Stimulated activated CD8-positive, alpha-beta memory T cell treated with anti-CD3 and anti-CD28 coated beads, Interleukin-4, amount 100 ng/mL, for 1 hour (primary cell): ENCODE measurements at places on chromosomes 3 and 15.

DNA sequence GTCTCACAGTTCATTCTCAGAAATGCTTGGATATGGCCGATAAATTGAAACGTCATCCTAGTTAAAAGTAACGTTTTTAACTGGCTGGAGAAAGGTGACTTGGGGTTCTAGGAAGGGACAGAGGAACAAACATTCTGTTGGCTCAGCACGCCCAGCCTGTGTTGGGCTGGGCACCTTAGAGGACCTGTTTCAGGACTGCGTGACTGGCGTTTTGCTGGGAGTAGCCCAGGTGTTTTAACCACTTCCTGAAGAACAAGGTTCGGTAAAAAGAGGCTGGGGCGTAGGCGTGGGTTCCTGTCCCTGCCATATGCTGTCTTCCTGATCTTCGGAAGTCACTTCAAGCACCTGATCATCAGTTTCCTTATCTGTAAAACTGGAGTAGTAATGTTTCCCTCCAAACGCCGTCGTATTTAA, 1.1 kb upstream of the TLNRD1 start:
- DNase-seq: no peak

GRCh38 chr3:117743993-117744392, 1034.4 kb downstream of the TUSC7 start:
- no peak for DNase-seq

DNA sequence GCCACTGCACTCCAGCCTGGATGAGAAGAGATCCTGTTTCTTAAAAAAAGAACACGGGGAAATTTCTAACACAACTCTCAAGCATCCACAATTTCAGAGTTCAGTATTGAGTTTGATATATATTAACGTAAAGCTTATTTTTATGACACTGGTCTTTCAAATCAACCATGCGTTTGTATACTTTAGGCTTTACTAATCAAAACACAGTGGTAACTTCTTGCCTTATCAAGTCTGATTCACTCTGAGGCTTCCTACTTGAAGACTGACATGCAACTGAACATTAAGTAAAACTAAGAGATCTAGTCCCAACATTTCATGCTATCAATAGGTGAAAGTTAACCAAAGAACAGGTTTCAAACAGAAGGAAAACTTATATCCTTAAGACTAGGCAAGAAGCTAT, 46.7 kb downstream of the PRTG start:
- no peak for DNase-seq

DNA sequence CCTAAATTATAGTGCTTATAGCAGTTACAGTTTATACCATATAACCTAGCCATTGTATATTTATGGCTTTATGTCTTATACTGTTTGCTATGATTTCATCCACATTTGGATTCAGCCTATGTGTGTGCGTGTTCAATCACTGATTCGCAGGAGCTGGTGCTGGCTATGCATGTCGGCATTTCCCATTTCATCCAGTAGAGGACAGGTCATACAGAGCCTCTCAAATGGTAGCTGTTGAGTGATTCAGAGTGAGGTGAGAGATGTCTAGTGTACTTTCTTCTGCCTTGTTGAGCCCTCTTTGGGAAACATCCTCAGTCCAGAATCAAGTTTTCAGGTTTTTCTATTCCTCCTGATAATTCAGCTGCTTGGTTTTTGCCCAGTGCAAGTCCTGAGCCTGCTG, 76.1 kb downstream of the FRMD4B start:
- DNase-seq: no peak

- no peak for DNase-seq
Observed at GRCh38 chr15:55247311-55247710, 42.3 kb downstream of the RAB27A start.

DNA sequence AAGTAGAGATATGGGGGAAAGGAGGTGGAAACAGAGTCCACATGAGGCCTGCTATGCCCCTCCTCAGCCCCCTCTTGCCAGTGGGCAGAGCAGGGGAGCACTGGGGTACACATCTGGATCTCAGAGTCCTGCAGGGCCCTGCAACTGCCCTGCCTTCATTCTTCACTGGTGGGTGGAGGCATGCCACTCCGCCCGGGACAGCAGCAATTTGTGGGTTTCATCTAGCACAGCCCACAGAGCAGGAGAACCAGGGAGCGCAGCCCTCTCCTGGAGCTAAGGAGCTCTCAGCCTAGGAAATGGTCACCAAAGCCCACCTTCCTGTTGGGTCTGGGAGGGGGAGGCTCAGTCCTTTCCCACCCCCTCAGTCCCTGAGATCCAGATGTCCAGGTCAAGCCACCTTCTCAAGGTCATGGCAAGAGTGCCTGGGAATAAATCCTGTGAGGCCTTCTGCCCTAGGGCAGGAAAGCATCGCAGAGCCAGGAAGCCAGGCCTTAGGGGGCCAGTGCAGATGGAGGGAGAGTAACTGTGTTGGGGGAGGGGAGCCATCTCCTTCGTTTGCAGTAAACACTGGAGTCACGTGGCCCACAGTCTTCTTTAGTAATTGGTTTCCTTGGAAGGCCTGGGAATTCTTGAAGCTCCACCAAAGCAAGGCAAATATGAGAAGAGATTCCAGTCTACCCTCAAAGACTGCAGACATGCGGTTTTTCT, 31.0 kb downstream of the ANP32A start:
- DNase-seq: no peak

- DNase-seq: no peak
Observed at GRCh38 chr3:72437661-72438406, 410.4 kb downstream of the SHQ1 start.

DNA sequence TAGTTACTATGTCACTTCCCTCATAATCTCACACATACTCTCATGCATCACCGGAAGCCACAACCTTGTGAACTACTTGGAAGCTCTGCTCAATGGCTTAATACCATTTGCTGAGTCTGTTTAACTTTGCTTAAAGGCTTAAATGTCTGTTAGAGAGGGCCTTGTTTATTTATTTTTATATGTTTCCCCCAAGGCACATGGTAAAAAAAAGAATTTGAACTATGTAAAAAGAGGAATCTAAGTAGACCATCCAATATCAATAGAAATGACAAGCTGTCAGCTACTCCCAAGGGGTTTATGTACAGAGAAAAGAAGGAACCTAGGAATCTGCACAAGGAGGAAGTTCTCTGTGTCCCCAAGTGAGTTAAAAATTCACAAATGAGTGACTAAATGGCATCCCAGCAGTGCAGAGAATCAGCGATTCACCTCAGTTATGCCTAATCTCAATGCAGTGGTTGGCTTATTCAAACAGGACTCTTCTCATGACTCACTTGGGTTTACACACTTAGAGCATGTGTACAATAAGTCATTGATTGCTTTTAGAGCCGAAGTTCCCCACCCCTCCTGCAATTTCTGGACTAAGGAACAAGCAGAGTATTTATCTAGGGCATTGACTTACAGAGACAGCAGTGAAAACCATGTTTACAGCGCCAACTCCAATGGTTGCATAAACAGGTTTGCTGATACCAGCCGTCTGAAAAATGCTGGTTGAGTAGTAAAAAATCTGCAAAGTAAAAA, 24.4 kb downstream of the SLC2A2 start:
- no peak for DNase-seq

DNA sequence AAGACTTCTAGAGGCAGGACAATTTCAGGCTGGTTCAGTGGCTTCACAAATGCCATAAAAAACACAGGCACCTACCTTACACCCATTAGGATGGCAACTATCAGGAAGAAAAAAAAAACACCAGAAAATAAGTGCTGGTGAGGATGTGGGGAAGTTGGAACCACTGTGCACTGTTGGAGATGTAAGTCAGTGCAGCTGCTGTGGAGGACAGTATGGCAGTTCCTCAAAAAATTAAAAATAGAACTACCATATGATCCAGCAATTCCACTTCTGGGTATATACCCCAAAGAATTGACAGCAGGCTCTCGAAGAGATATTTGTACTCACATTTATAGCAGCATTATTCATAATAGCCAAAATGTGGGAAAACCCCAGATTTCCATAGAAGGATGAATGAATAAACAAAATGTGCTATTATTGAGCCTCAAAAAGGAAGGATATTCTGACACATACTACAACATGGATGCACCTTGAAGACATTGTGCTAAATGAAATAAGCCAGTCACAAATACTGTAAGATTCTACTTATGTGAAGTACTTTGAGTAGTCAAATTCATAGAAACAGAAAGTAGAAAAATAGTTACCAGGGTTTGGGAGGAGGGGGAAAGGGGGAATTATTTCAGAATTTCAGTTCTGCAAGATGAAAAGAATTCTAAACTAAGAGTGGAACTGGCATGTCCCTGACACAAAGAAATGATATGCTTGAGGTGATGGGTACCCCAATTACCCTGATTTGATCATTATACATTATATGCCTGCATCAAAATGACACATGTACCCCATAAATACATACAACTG, 40.9 kb downstream of the NR1D2 start:
- DNase-seq: no peak

DNA sequence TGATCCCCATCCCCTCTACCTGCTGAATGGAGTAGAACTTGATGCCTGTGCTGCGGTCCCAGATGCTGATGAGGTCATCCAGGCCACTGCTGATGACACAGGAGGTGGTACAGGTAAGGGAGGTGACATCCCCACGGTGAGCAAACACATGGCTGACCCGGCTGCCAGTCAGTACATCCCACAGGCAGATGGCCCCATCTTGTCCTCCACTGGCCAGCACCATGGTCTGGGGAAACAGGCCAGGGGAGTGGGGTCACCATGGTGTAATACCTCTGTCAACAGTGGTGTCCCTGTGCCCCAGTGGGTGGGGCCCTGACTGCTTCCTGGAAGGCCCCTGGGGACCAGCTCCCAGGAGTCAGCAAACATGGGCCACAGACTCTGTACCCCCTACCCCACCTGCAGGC, 33.3 kb downstream of the PTPN23 start:
- DNase-seq: no peak

DNA sequence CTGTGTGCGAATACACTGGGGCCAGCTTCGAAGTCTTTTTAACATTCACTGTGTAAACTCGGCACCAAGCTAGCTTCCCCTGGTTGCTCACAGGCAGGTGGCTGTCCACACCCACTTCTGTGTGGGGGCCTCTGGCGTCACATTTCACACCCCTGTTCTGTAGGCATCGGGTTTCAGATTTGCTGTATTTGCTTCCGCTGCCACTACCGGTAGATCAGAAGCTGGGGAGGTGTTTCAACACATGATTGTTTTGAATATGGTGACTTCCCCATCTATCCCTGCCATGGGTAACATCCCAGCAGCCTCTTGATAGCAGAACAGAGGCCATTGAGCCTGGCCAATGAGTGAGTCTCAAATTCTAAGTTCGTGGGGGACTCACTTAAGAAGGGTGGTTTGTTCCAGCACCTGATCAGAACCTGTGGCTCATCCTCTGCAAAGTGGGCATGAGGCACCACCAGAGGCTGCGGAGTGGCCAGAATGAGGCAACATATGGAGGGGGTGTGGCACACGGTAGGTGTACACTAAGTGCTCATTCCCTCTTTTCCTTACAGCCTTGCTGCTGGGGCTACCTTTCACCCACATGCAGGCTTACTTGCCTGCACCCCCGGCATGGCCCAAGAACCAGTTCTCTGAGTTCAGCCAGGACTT, 61.5 kb downstream of the IQSEC1 start:
- no peak for DNase-seq

DNA sequence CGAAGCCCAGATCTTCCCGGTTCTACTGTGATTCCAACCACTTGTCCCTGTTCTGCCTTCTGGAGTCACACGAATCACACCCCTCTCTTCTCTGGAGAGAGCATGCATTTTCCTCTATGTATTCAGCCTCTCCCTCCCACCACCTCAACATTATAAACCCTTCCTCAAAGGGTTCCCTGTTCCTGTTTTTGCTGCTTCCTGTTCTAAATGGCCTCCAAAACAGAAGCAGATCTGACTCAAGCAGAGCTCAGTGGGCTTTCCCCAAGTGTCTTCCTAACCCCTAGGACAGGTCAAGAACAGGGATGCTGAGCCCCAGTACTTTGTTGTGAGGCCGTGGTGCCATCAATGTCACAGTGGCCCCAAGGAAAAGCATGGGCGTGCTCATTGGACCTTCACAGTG, 75.7 kb upstream of the ARNT2 start:
- no peak for DNase-seq
